ENCODE measurements at places on chromosomes 7 and 10.

- no peaks in the 10 kb centered on the region for H3K36me3 ChIP-seq
- H3K27ac ChIP-seq = no peak overlapping the region
- H3K4me3 ChIP-seq = no peak overlapping the region
- H3K4me1 ChIP-seq = peaks cover 3% of the 10 kb centered on the region
Measured at GRCh38 chr7:80591654-80592053, 46.8 kb upstream of the CD36 start.

DNA sequence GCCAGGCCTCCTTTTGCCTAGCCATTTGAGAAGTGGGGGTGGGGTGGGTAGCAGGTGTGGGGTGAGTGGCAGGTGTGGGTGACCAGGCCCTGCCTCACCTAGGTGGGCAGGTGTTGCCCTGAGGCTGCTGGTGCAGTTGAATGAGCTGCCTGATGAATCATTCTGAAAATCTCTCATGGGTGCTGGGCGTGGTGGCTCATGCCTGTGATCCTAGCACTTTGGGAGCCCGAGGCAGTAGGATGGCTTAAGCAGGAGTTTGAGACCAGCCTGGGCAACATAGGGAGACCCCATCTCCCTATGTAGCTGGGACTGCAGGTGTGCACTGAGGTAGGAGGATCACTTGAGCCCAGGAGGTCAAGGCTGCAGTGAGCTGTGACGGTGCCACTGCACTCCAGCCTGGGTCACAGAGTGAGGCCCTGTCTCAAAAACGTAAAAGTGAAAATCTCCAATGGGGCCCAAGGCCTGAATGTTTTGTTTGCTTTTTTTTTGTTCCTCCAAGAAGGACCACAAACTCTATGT is 17.7 kb downstream of the TSPAN14 start:
- peaks cover 4% of the 10 kb centered on the region for H3K27me3 ChIP-seq
- DNase-seq = no peak
- no peak overlapping the region for H3K27ac ChIP-seq
- H3K4me1 ChIP-seq = peaks cover 48% of the 10 kb centered on the region

GRCh38 chr10:97050205-97050745 is 135.5 kb downstream of the SLIT1 start:
- no peak overlapping the region for H3K27ac ChIP-seq
- no peaks in the 10 kb centered on the region for H3K4me1 ChIP-seq
- peaks cover 2% of the 10 kb centered on the region for H3K27me3 ChIP-seq

- H3K27ac ChIP-seq = no peak overlapping the region
- H3K36me3 ChIP-seq = peaks cover 7% of the 10 kb centered on the region
- peak overlapping the region; percentile 45 for H3K4me3 ChIP-seq
- H3K4me1 ChIP-seq = peaks cover 3% of the 10 kb centered on the region
Measured at GRCh38 chr7:122692769-122693309, 6.1 kb downstream of the RNF133 start.

DNA sequence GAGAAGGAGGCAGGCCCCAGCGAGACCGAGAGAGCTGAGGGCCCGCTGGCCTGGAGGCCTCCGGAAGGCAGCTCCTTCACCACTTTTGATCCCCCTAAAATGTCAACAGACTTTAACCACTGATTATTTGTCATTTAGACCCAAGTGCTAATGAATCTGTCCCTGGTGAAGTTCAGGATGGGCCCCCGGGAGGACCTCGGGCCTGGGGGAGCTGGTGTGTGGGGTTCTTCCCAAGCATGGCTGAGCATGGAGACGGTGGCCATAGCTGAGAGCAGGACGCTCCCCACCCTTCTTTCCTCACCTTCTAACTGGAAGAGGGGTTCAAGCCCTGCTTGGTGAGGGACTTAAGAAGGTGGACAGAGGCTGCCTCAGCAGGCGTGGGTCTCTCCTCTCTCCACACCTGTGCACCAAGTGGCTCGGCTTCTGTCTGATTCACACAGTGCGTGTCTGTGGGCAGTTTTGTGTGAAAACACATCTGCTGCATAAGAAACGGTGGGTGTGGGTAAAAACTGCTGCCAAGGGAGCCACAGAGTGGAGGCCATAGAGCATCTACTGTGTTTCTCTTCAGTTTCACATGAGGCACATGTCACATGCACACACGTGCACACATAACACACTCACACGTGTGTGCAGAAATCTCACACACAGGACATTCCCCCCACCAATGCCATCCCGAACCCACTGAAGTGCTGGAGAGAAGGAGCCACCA is 53.5 kb upstream of the VIPR2 start:
- no peak overlapping the region for H3K4me3 ChIP-seq
- no peaks in the 10 kb centered on the region for H3K4me1 ChIP-seq
- no peak overlapping the region for H3K27ac ChIP-seq
- no peaks in the 10 kb centered on the region for H3K27me3 ChIP-seq

DNA sequence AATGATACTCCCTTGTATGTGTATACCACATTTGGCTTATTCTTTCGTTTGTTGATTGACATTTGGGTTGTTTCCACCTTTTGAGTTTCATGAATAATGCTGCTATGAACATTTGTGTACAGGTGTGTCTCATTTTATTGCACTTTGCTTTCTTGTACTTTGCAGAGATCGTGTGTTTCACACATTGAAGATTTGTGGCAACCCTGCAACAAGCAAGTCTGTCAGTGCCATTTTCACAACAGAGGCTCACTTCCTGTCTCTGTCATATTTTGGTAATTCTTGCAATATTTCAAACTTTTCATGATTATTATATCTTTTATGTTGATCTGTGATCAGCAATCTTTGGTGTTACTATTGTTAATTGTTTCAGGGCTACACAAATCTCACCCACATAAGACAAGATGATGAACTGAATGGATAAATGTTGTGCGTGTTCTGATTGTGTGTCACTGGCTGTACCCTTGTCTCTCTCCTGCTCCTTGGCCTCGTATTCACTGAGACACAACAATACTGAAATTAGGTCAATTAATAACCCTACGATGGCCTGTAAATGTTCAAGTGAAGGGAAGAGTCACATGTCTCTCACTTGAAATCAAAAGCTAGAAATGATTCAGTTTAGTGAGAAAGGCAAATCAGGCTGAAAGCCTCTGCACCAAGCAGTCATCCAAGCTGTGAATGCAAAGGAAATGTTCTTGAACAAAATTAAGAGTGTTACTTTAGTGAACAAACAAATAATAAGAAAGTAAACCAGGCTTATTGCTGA is 133.6 kb upstream of the JCAD start:
- peaks cover 7% of the 10 kb centered on the region for H3K27me3 ChIP-seq
- H3K36me3 ChIP-seq = peaks cover 9% of the 10 kb centered on the region
- peak overlapping the region; percentile 7 for H3K27ac ChIP-seq
- H3K4me1 ChIP-seq = peaks cover 42% of the 10 kb centered on the region

DNA sequence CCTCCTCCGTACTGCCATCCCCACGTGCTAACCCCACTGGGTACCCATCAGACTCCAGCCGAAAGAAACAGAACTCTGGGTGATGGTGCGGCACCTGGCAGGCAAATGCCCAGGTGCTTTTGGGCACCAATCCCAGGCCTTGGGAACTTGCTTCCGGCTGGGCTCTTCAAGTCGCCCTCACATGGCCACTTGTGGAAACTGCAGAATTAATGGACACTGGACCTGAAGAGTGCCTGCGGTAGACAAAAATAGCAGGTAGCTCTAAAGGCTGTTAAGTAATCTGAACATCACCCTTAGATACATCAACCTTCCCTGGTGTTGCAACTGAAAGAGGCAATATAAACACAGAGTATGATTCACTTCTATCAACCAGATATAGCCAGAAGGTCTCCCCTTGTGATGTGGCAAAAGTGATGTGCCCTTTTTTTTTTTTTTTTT is 644.4 kb downstream of the GRM8 start:
- H3K27me3 ChIP-seq = no peaks in the 10 kb centered on the region
- no peaks in the 10 kb centered on the region for H3K4me1 ChIP-seq
- no peak overlapping the region for H3K4me3 ChIP-seq
- H3K27ac ChIP-seq = no peak overlapping the region
- peak; percentile 44 for DNase-seq
- H3K36me3 ChIP-seq = no peaks in the 10 kb centered on the region

All from endothelial cell (in vitro differentiated cells).